ENCODE measurements at places on chromosomes 5 and 9. TPM values are rescaled to one million over a fixed set of nuclear protein-coding genes. Genes with fewer than 3 reads are reported as not detected.
A peak's percentile ranks its signal among the peaks of the same experiment; 100 is the strongest.

DNA sequence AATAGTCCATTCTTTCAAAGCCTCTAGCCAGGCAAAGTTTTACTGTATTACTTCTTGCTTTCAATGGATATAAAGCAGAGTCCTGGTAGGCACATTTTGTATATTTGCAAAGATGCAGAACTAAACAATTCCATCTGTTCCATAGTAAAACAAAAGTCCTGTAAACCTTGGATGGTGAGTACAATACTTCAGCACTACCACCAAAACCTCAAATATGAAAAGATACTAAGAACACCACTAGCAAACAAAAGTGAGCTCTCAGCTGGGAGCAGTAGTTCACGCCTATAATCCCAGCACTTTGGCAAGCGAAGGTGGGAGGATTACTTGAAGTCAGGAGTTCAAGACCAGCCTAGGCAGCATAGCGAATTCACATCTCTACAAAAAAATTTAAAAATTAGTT, 195.0 kb downstream of the MSX2 start:
- H3K27me3 ChIP-seq, result no peaks in the 10 kb centered on the region
- DNase-seq, result no peak
- H3K4me3 ChIP-seq, result no peak overlapping the region
- no peaks in the 10 kb centered on the region for H3K4me1 ChIP-seq
- no peak overlapping the region for H3K27ac ChIP-seq

DNA sequence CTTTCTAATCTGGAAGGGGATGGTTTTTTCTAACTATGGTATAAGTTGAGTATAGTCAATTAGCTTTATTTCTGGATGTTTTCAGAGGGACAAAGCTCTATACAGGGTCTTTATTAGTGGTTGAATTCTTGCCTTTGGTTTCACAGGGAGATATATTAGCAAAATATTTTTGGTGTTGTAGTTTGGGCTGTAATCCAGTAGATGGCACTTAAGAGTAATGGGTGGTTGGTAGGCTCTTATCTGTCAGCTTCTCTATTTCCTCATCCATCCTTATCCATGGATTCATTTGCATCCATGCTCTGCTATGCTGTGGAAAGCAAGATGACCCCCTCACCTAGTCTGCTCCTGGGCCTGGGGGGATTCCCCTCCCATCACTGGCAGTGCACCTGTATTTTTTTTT, 363.6 kb upstream of the CYLC2 start:
- H3K27me3 ChIP-seq, result no peaks in the 10 kb centered on the region
- no peak overlapping the region for H3K4me3 ChIP-seq
- DNase-seq, result no peak
- H3K36me3 ChIP-seq, result no peaks in the 10 kb centered on the region
- H3K4me1 ChIP-seq, result no peaks in the 10 kb centered on the region
- H3K27ac ChIP-seq, result no peak overlapping the region

GRCh38 chr9:122111413-122112085, 18.4 kb upstream of the TTLL11 start:
- H3K4me3 ChIP-seq, result no peak overlapping the region
- H3K36me3 ChIP-seq, result no peaks in the 10 kb centered on the region
- no peak for DNase-seq
- H3K27me3 ChIP-seq, result no peaks in the 10 kb centered on the region
- no peak overlapping the region for H3K27ac ChIP-seq

DNA sequence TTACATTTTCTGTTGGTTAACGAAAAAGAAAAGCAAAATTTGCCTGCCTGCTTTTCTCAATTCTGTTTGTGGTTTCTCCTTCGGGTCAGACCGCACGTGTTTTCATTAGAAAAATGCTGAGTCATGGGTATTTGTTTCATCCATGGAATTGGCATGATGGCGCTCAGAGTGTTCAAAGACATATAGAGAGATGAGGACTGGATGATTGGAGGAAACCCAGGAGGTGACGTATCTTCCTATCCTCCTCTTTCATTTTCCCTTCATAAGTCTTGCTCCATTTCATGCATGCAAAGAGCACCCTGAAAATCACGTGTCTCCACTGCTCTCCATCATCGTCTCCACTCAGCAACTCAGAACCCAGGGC, 353.8 kb upstream of the WWC1 start:
- H3K27ac ChIP-seq, result no peak overlapping the region
- no peaks in the 10 kb centered on the region for H3K36me3 ChIP-seq
- H3K4me3 ChIP-seq, result no peak overlapping the region
- no peaks in the 10 kb centered on the region for H3K4me1 ChIP-seq
- no peak for DNase-seq

The TRPM6 gene
- total RNA-seq, result 0.44 TPM

DNA sequence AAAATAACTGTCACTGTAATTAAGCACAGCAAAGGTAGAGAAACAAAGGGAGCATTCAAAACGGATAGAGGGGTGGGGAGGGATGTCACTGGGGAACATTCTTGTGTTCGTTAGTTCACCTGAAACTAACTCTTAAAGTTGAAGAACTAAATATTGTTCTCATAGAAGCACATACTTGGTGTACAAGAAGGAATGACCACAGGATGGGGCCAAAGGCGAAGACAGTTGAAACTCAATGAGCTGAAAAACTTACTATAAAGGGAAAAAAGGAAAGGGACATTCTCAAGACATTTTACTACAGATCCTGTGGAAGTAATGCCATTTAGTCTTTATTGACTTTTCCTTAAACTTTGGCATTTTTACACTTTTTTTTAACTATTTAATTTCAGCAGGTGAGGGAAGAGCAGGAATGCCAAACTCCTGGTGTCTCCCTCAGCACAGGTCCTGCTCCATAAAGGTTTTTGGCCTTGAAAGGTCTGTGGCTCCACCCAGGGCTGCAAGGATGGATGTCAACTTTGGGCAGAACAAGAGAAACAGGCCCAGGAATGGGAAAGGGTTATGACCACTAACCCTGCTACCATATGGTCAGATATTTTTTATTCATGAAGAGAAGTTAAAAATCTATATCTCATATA, 197.6 kb upstream of the RASA1 start:
- no peak overlapping the region for H3K27ac ChIP-seq
- H3K4me1 ChIP-seq, result no peaks in the 10 kb centered on the region
- H3K4me3 ChIP-seq, result no peak overlapping the region
- no peaks in the 10 kb centered on the region for H3K36me3 ChIP-seq
- no peak for DNase-seq

DNA sequence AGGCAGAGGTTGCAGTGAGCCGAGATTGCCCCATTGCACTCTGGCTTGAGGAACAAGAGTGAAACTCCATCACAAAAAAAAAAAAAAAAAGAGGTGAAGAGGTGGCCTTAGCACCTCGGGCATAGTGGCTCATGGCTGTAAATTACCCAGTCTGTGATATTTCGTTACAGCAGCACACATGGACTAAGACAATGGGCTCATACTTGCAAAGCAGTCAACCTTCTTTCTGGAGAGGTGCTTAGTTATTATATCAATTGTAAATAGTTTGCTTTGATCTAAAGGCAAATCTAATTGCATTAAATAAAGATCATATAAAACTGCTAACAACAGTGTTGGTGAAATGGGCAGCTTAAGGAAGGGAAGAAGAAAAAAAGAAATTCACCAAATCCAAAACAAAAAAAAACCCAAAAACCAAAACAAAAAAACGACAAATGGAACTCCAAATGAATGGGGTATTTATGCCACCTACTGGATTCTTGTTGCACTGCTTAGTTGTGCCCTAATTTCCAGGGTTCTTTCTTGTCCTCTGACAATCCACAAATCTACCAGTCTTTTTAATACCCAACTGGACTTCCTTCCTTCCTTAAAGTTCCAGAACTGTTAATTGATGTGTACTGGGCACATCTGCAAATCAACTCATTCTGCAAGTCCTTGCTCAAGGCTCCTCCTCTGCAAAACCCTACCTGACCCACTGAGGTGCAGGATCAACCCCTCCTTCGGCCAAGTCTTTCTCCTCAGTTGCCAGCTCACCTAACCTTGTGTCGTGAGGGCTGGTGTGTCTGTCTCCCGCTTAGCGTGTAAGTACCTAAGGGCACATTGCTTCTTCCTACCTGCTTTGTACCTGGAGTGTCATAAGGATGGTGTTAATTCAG, 35.0 kb upstream of the DMRT1 start:
- H3K4me1 ChIP-seq, result no peaks in the 10 kb centered on the region
- no peaks in the 10 kb centered on the region for H3K27me3 ChIP-seq
- DNase-seq, result no peak
- no peak overlapping the region for H3K27ac ChIP-seq
- H3K4me3 ChIP-seq, result no peak overlapping the region

The CSF1R gene
- 78.2 TPM for total RNA-seq

DNA sequence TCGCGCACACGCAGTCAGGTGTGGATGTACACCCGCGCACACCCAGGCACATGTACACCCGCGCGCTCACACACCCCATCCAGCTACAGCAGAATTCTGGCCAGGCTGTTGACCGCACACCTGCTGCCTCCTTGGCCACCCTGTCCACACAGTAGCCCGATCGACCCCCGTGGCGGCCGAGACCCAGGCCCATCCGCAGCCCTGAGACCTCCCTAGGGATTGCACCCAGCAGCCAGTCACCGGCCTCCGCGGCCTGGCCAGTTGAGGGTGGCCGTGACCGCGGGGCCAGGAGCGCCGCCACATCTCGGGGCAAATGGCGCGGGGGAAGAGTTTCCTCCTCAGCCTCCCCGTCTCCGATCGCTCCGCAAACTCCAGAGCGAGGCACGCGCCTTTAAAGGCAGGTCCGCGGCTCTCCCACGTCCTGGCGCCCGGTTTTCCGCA, 774 bp upstream of the ADAMTS16 start:
- H3K36me3 ChIP-seq, result no peaks in the 10 kb centered on the region
- H3K27ac ChIP-seq, result no peak overlapping the region
- H3K4me3 ChIP-seq, result peak overlapping the region; percentile 29

GRCh38 chr9:104232781-104233341, 138.8 kb downstream of the SMC2 start:
- no peaks in the 10 kb centered on the region for H3K36me3 ChIP-seq
- no peak overlapping the region for H3K4me3 ChIP-seq
- no peak overlapping the region for H3K27ac ChIP-seq
- no peak for DNase-seq
- H3K4me1 ChIP-seq, result no peaks in the 10 kb centered on the region
- no peaks in the 10 kb centered on the region for H3K27me3 ChIP-seq

The HRCT1 gene
- 8.7 TPM for total RNA-seq

The NTRK2 gene
- 7.7 TPM for total RNA-seq

- peaks cover 22% of the 10 kb centered on the region for H3K36me3 ChIP-seq
- H3K4me3 ChIP-seq, result no peak overlapping the region
- H3K27me3 ChIP-seq, result no peaks in the 10 kb centered on the region
- H3K27ac ChIP-seq, result no peak overlapping the region
- DNase-seq, result no peak
Observed at GRCh38 chr9:5900622-5901021, 9.9 kb downstream of the MLANA start.

- H3K4me1 ChIP-seq, result no peaks in the 10 kb centered on the region
- no peak for DNase-seq
- no peak overlapping the region for H3K4me3 ChIP-seq
- no peaks in the 10 kb centered on the region for H3K27me3 ChIP-seq
Observed at GRCh38 chr9:73412874-73413273, 261.2 kb downstream of the ANXA1 start.

GRCh38 chr5:33829430-33829829, 62.4 kb downstream of the ADAMTS12 start:
- DNase-seq, result no peak
- no peaks in the 10 kb centered on the region for H3K36me3 ChIP-seq
- H3K27me3 ChIP-seq, result no peaks in the 10 kb centered on the region
- H3K4me3 ChIP-seq, result no peak overlapping the region
- H3K4me1 ChIP-seq, result no peaks in the 10 kb centered on the region

The KCNN2 gene
- 1.2 TPM for total RNA-seq

DNA sequence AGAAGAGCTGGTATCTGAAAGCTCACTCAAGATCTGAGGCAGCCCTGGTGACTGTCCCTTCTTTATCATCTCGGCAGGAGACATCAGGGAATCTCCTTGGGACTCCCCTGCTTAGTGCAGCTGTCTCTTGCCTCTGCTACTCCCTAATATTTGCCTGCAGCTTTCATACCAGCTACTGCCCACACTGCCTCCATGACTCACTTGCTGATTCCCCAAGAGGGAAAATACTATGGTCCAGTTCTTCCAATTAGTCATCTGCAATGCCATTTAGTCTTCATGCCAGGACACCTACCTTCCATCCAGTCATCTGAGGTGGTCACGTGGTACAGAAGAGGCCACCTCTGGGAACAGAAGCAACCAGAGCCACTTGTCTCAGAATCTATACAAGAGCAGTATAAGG, 270.8 kb downstream of the NTRK2 start:
- no peaks in the 10 kb centered on the region for H3K36me3 ChIP-seq
- H3K4me3 ChIP-seq, result no peak overlapping the region
- no peak for DNase-seq
- no peaks in the 10 kb centered on the region for H3K27me3 ChIP-seq

The CAVIN4 gene
- 1.7 TPM for total RNA-seq

The NIPAL4 gene
- total RNA-seq, result not detected

The TLR4 gene
- 70.1 TPM for total RNA-seq

- peaks cover 40% of the 10 kb centered on the region for H3K36me3 ChIP-seq
- no peak overlapping the region for H3K27ac ChIP-seq
- H3K27me3 ChIP-seq, result no peaks in the 10 kb centered on the region
- no peak overlapping the region for H3K4me3 ChIP-seq
- no peaks in the 10 kb centered on the region for H3K4me1 ChIP-seq
Observed at GRCh38 chr9:129867136-129868022, 32.1 kb downstream of the USP20 start.

The OR1J2 gene
- total RNA-seq, result not detected

The FCN2 gene
- not detected for total RNA-seq

The PIP5K1B gene
- total RNA-seq, result 35.9 TPM

DNA sequence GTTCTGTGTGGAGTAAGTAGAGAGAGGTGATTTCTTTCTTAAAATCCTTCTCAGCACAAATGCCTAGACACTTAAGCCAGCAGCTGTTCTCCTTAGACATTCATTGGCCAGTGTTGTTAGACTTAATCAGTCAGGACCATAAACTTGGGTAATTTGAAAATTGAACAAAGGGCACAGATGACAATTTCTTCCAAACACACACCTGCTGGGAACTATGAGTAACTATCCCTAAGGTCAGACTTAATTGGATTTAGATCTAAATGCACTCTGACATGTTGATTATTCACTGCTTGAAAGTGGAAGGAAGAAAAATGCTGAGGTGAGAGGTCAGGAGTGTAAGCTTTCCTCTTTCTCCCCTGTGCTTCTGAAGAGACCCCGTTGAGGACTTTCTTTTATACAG, 1083.7 kb upstream of the DMAC1 start:
- H3K36me3 ChIP-seq, result no peaks in the 10 kb centered on the region
- H3K4me3 ChIP-seq, result no peak overlapping the region
- no peak overlapping the region for H3K27ac ChIP-seq
- DNase-seq, result no peak
- no peaks in the 10 kb centered on the region for H3K4me1 ChIP-seq

GRCh38 chr9:23551311-23551721, 274.7 kb downstream of the ELAVL2 start:
- no peak overlapping the region for H3K27ac ChIP-seq
- DNase-seq, result no peak
- H3K27me3 ChIP-seq, result no peaks in the 10 kb centered on the region
- no peaks in the 10 kb centered on the region for H3K4me1 ChIP-seq
- H3K36me3 ChIP-seq, result no peaks in the 10 kb centered on the region
- H3K4me3 ChIP-seq, result no peak overlapping the region
